Breast epithelium (tissue), 4 donors: ENCODE measurements at places on chromosomes 11 and 22. TPM values are rescaled to one million over a fixed set of nuclear protein-coding genes. Genes with fewer than 3 reads are reported as not detected.
A peak's percentile ranks its signal among the peaks of the same experiment; 100 is the strongest.

The EXPH5 gene
- 8.8 TPM for total RNA-seq

GRCh38 chr22:29480512-29481264, 670 bp downstream of the NEFH start:
- no peaks in the 10 kb centered on the region for H3K36me3 ChIP-seq
- peak overlapping the region; percentile 10 for H3K4me3 ChIP-seq
- H3K27me3 ChIP-seq: peaks cover 12% of the 10 kb centered on the region
- DNase-seq: no peak

DNA sequence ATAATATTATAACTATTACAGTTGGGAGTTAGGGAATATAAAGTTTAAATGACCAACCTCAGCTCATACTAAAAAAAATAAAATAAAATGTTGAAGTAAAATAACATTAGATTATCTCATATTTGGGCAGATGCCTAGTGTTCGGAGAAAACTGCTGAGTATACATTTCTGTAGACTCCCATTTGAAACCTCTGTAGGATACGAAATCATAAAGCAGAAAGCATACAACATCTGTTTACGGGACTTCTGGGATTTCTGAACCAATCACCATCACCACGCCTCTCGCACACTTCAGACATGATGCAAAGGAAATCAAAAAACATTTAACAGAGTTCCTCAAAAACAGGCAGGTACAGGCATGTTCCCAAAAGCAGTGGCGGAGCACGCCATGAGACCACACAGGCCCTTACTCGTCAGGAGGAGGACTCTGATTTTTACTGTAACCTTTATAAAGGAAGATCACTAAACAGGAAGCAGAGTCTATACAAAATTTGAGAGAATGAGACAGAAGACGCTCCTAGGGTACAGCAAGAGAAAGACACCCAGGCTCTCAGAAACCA, 8.6 kb downstream of the ZNF195 start:
- no peak for DNase-seq
- peaks cover 17% of the 10 kb centered on the region for H3K36me3 ChIP-seq
- no peaks in the 10 kb centered on the region for H3K27me3 ChIP-seq
- H3K27ac ChIP-seq: peak overlapping the region; percentile 45
- H3K4me3 ChIP-seq: no peak overlapping the region

GRCh38 chr22:20565079-20565734, 57.8 kb downstream of the MED15 start:
- DNase-seq: no peak
- H3K36me3 ChIP-seq: no peaks in the 10 kb centered on the region
- H3K4me1 ChIP-seq: peaks cover 34% of the 10 kb centered on the region
- H3K27ac ChIP-seq: no peak overlapping the region

The EXT2 gene
- total RNA-seq: 96.9 TPM

GRCh38 chr11:19980957-19981669, 179.2 kb downstream of the DBX1 start:
- no peaks in the 10 kb centered on the region for H3K36me3 ChIP-seq
- no peak overlapping the region for H3K4me3 ChIP-seq
- H3K4me1 ChIP-seq: no peaks in the 10 kb centered on the region
- H3K27me3 ChIP-seq: no peaks in the 10 kb centered on the region
- peak overlapping the region; percentile 16 for H3K27ac ChIP-seq
- no peak for DNase-seq

DNA sequence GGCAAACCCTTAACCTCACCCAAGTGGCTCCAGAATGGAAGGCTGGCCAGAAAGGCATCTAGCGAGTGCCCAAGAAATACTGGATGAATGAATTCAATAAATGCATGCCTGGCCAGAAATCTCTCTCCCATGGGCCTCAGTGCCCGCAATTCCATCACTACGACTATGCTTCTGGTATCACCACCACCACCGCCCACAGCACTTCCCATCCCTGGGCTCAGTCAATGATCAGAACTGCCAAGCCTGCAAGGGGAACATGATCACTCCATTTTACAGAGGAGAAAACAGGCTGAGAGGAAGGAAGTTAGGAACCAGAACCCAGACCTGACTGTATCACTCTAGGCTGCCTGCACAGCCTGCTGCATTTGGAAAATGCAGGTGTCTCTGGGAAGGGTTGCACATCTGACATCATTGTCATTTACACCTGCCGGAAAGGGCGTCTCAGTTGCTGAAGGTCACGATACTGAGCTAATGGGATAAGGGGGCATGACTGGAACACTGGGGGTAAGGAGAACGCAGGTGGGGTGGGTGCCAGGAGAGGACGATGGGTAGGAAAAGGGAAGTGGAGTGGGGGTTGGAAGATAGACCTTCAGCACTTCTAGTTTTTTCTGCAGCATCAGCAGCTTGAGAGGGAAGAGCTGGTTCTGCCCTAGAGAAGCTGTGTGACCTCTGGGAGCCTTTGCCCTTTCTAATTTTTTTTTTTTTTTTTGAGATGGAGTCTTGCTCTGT, 3.2 kb downstream of the GPR152 start:
- H3K4me1 ChIP-seq: no peaks in the 10 kb centered on the region
- H3K27ac ChIP-seq: no peak overlapping the region
- no peak overlapping the region for H3K4me3 ChIP-seq
- H3K27me3 ChIP-seq: no peaks in the 10 kb centered on the region
- no peaks in the 10 kb centered on the region for H3K36me3 ChIP-seq

- peaks cover 4% of the 10 kb centered on the region for H3K4me1 ChIP-seq
- no peaks in the 10 kb centered on the region for H3K36me3 ChIP-seq
- H3K27ac ChIP-seq: peak overlapping the region; percentile 98
- no peaks in the 10 kb centered on the region for H3K27me3 ChIP-seq
- DNase-seq: no peak
- peak overlapping the region; percentile 97 for H3K4me3 ChIP-seq
Observed at GRCh38 chr11:117179048-117179999, 781 bp downstream of the SIDT2 start.

- no peaks in the 10 kb centered on the region for H3K4me1 ChIP-seq
- no peaks in the 10 kb centered on the region for H3K36me3 ChIP-seq
Observed at GRCh38 chr11:22371160-22371559, 33.0 kb downstream of the SLC17A6 start.

The OR51B4 gene
- not detected for total RNA-seq

DNA sequence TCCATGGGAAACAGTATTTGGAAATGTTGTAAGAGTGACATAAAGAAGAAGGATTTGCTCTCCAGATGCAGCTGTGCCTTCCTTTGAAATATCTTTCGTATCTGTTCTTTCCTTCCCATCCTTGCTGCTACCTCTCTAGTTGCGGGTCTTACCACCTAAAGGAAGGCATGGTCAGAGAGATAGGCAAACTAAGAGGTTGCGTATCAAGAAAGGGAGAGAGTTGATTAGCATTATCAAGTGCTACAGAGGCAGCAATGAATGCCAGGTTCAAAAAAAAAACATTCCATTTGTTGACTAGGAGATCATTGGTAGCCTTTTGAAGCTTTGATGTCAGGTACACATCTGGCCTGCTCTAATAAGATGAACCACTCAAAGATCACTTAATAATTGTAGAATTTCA, 4.6 kb downstream of the GTPBP1 start:
- no peak overlapping the region for H3K27ac ChIP-seq
- no peaks in the 10 kb centered on the region for H3K27me3 ChIP-seq
- H3K4me3 ChIP-seq: no peak overlapping the region
- no peak for DNase-seq
- no peaks in the 10 kb centered on the region for H3K36me3 ChIP-seq

The CSKMT gene
- 16.1 TPM for total RNA-seq

DNA sequence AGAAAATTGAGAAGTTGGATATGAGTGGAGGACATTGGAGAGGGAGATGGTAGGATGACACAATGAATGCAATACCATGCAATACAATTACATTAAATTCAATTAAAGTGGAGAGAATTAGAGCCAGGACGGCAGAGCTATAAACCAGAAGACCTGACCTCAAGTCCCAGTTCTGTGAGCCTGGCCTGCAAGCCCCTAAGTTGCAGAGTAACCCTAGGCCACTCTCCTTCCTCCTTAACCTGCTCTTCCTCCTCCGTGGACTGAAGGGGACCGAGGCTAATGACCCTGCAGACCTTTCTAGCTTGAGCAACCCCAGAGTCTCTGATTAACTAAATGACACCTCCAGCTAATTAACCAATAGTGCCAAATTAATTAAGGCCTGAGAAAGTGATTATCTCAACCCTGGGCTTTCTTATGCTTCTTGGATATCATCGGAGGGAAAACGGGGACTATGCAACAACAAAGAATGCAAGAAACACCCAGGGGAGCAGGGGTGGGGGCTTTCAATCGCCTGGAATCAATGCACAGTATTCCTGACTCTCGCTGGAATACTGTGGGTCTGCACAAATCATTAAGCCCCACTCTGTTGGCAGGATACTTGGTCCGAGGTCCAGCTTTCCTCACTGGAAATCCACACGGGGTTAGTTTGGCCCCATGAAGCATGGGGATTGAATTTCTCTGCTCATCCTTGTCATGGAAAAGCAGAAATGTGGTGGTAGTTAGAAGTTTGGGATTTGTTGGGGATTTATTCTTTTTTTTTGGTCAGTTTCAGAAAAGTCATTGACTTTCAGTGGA, 548.3 kb downstream of the MN1 start:
- H3K27ac ChIP-seq: no peak overlapping the region
- no peak overlapping the region for H3K4me3 ChIP-seq
- no peak for DNase-seq
- H3K4me1 ChIP-seq: no peaks in the 10 kb centered on the region

- no peaks in the 10 kb centered on the region for H3K4me1 ChIP-seq
- H3K27ac ChIP-seq: no peak overlapping the region
Observed at GRCh38 chr11:68673306-68673945, 10.9 kb upstream of the GAL start.
